ENCODE measurements at places on chromosomes 3 and 15. TPM values are rescaled to one million over a fixed set of nuclear protein-coding genes. Genes with fewer than 3 reads are reported as not detected.

ROBO2 gene
- 1.7 TPM for total RNA-seq

ADAMTS7 gene
- 0.13 TPM for total RNA-seq

DNA sequence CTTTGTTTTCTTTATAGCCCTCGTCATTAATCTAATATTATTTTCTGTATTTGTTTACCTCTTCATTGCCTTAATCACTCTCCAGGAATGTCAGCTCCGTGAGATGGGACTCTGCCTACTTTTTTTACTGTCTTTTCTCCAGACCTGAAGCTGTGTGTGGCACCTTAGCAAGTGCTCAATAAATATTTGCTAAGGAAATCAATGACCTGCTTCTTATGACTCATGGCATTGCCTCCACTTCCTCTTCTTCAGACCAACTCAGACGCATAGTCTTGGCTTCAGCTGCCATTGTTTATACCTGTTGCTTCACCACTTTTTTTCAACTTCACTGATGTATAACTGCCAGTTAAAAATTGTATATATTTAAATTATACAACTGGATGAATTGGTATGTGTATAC lies 218.5 kb upstream of the CMC1 start:
- no peak for DNase-seq

DNA sequence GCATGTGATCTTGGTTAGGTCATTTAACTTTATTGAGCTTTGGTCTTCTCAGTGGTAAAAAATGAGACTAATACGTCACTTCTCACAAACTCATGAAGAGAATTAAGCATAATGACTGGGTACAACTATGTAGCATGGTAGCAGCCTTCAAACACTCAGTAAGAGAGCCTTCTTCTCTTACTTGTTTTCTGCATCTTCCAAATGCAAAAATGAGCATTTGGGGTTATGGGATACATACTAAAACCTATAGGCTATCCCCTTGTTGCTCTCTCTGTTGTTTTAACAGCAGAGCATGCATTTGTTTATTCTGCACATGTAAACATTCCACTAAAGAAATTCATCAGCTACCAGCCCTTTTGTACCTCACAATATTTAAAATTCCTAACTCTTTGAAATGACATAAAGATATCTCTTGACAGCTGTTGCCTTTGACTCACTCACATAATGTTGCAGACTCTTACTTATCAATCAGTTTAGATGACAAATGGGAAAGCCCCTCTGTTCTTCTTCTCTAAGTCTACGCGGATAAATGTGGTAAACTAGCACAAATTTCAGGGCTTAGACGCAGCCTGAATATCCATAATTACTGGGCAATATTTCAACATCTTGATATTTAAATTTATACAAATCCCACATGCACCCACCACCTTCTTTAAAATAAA lies 327.3 kb upstream of the SATB1 start:
- DNase-seq, result no peak

Measured in K562 (cell line).